ENCODE measurements at places on chromosomes 11 and 22. TPM values are rescaled to one million over a fixed set of nuclear protein-coding genes. Genes with fewer than 3 reads are reported as not detected.

Gene TRIM6
- 0.99 TPM for total RNA-seq

Gene CAPN5
- total RNA-seq = 1.8 TPM

Gene CARNS1
- total RNA-seq = under 0.01 TPM

DNA sequence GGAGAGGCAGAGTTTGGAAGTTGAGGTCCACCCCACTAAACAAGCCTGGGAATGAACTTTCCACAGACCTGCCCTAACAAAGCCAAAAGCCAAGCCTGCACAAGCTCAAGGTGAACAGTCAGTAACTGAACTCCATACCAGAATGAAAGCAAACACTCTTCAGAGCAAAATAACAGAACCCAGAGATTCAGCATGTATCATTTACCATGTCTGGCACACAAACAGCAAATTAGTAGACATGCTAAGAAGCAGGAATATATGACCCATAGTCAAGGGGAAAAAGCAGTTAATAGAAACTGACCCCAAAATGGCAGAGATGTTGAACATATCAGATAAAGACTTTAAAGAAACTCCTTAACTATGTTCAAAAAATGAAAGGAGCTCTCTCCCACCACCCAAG lies 31.3 kb downstream of the TBX1 start:
- DNase-seq = no peak

- no peak for DNase-seq
Observed at GRCh38 chr11:46676436-46677158, 23.8 kb downstream of the ARHGAP1 start.

DNA sequence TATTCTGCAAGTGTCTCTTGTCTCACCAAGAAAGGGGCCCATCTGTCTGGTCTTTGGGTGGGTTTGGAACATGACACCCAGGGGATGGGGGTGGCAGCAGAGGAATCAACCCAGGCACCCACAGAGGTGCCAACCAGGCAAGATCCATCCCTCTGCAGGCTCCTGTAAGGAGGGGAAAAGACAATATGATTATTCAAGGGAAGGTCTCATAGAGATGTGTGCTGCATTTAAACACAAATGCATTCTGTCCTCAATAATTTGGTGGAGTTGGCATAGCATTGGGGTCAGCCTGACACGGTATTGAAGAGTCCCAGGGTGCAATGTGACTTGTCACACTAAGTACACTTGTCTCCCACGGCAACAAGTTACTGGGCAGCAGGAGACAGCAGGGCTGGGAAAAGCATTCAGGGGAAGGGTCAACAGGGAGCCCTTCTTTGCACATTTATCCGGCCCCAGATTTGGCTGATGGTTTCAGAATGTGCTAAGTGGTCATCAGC lies 33.1 kb upstream of the SPON1 start:
- DNase-seq = no peak

Gene TANGO2
- 46.8 TPM for total RNA-seq

Gene POU2AF3
- total RNA-seq = not detected

Gene SLC22A25
- not detected for total RNA-seq

DNA sequence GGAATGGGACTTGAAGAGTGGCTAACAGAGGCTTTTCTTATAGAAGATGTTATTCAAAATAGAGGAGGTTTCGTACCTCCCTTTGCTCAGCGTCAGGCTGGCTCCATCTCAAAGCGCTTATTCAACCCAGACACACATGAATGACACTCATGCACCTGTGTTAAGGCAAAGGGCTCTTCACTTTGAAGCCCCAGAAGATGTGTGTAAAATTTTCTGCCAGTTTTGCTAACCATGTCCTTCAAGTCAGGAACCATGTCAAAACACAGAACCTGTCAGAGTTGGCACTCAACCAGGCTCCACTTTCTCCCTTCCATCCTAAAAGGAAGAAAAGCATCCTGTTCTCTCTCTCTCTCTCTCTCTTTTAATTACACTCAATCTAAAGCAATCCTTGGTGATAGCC lies 352.8 kb upstream of the NARS2 start:
- no peak for DNase-seq

Gene RAB39A
- total RNA-seq = not detected

DNA sequence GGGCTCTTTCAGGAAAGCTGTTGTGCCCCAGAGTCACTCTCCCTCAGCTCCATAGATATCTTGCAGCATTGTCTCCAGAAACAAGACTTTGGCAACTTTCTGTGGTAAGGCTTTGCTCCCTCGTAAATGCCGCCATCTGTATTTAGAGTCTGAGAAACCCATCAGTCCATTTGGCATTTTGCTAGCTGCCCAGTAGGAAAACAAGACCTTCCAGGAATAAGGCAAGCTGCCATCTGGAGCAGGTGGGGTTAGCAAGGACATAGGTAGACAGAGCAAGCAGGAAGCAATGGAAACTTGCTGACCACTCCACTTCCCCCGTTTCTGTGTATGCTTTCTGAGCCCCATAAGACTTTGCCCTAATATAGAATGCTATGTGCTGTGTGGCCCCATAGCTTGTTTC lies 131.9 kb downstream of the SPATA19 start:
- DNase-seq = no peak

GRCh38 chr11:99349151-99349673 lies 328.5 kb downstream of the CNTN5 start:
- DNase-seq = no peak

GRCh38 chr22:19995611-19996339 lies 20.8 kb downstream of the ARVCF start:
- DNase-seq = peak; percentile 59

Gene FOLR1
- total RNA-seq = not detected

DNA sequence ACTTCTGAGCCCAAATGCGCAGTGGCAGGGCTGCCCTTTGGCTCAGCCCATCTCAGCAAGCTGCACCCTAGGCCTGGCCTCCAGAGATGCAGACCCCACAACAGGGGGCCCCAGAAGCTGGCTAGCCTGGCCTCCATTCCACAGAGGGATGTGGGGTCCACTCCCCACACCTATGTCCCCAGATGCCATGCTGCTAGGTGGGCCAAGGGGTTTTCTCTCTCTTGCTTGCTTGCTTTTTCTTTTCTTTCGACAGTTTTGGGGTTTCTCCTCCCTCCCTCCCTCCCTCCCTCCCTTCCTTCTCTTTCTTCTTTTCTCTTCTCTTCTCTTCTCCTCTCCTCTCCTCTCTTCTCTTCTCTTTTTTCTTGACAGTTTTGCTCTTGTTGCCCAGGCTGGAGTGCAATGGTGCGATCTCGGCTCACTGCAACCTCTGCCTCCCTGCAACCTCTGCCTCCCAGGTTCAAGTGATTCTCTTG lies 9.6 kb downstream of the SCARF2 start:
- no peak for DNase-seq

DNA sequence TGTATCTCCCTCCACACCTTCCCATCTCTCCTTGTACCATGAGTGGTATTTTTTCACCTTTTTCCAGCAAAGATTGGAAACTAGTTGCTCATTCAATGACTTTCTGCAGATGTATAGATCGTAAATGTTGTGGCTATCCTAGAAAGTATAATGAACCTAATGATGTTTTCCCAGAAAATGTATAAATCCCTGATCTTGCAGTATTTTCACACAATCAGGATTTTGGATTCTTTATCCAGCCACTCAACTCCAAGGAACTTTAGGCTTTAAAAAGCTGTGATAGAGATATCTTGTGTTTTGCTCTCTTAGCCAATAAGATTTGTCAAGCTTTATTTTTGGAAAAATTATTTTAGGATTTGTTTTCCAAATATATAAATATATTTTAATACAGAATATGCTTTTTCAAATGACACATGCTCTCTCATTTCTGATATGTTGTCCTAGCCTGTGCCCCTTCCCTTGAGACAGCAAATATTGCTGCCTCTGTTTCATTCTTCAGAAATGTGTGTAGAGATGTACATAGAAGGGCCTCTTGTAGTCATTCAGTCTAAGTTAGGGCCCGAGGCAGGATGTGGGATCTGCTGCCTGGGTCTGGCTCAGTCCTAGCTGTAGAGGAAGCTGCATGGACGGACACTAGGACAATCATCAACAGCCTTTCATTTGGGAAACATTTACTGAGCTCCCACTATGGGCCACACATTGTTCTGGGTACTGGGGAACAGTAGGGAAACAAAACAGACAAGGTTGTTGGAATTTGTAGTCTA lies 62.4 kb downstream of the NAV2 start:
- peak; percentile 25 for DNase-seq

DNA sequence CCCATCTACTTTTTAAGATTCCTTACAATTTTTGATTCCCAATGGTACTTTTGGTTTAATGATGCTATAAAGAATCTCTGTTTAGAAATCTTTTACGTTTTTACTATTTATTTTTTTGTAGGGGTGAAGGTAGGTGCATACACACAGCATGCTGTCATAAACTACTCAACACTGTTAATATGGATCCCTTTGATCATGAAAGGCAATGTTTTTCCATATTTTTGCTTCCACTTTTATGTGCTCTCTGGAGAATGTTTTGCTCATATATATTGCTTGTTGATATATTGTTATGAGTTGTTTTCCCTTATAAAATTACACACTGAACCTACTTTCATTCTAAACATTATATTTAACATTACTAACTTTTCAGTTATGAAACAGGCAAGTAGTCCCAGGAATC lies 123.6 kb upstream of the TP53AIP1 start:
- DNase-seq = no peak

GRCh38 chr11:106011481-106011880 lies 10.6 kb downstream of the MSANTD4 start:
- DNase-seq = no peak

GRCh38 chr11:46422588-46422987 lies 31.0 kb upstream of the CHRM4 start:
- no peak for DNase-seq

Gene PANX3
- not detected for total RNA-seq

Gene ENTHD1
- not detected for total RNA-seq

Gene OR56A1
- not detected for total RNA-seq
